ENCODE measurements at places on chromosomes 16 and 17.

- no peak for DNase-seq
These were observed 87.7 kb downstream of the RMI2 start for GRCh38 chr16:11432856-11433395.

- DNase-seq: no peak
These were observed 30.3 kb upstream of the MRC2 start for GRCh38 chr17:62597150-62597549.

DNA sequence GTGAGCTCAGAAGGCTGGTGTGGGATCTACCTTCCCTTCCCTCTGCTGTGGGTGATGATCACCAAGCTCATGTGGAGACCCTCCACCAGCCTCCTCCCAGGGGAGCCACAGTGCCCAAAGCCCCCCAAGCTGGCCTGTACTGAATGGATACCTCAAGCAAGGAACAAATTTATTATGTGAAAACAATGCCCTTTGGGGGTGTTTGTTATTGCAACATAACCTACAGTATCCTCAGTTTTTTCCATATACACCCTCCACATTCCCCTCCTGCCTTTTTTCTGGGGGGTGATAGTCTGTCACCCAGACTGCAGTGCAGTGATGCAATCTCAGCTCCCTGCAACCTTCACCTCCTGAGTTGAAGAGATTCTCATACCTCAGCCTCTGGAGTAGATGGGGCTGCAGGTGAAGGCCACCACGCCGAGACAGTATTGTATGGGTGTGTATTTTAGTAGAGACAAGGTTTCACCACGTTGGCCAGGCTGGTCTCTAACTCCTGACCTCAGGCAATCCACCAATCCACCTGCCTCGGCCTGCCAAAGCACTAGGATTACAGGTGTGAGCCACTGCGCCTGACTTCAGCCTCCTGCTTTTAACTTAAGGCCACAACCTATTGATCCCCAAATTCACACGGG is 215.9 kb downstream of the CPPED1 start:
- no peak for DNase-seq

- no peak for DNase-seq
These were observed 208.3 kb upstream of the SALL1 start for GRCh38 chr16:51359141-51359955.

GRCh38 chr17:1312261-1312870 is 32.9 kb downstream of the TRARG1 start:
- DNase-seq: no peak

DNA sequence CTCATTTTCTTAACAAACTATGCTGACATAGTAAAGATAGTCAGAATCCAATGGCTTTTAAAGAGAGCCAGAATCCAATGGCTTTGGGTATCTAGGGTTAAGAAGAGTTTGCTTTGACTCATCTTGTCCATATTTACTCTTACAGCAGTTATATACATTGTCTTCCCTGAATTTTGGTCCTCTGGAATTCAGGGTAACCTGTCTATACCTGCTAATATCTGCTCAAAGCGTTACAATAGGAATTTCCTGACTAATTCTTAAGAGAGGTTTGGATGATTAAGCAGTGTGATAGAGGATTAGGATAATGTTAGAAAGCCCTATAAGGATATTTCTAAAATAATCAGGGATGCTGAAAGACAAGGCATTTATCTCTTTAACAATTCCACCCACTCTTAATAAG is 2.0 kb upstream of the CDH8 start:
- DNase-seq: no peak

DNA sequence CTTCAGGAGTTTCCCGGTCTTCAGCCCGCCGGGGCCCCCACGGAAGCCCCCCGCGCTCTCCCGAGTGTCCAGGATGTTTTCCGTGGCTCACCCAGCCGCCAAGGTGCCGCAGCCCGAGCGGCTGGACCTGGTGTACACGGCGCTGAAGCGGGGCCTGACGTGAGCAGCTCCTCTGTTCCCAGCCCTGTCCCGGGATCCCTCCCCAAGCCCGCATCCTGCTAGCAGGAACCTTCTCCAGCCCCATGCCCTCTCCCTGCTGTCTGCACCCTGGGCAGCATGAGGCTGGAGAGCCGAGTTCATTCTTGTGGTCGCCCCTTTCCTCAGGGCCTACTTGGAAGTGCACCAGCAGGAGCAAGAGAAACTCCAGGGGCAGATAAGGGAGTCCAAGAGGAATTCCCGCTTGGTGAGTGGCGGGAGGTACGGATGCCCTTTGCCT is 10.1 kb downstream of the RIPOR1 start:
- DNase-seq: peak; percentile 68

GRCh38 chr16:3865241-3865640 is 15.3 kb downstream of the CREBBP start:
- no peak for DNase-seq

DNA sequence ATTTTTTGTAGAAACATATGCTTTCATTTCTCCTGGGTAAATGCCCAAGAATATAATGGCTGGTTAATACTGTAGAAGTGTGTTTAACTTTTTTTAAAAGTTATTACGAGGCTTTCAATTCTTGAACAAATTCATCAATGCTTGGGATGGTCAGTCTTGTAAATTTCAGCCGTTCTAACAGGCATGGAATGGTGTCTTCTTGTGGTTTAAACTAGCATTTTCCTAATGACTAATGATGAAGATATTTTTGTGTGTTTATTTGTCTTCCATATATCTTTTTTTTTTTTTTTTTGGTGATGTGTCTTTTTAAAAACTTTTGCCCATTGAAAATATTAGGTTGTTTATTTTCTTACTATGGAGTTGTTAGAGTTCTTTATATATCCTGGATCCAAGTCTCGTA is 67.1 kb downstream of the MGAT5B start:
- peak; percentile 81 for DNase-seq
